Activated naive CD4-positive, alpha-beta T cell treated with anti-CD3 and anti-CD28 coated beads, Interleukin-2, amount 50 U/mL, for 16 hours (primary cell): ENCODE measurements at places on chromosomes 3 and 15.

- DNase-seq, result no peak
Observed at GRCh38 chr3:15974647-15975046, 176.9 kb upstream of the ANKRD28 start.

GRCh38 chr3:160125258-160125657, 100.0 kb upstream of the C3orf80 start:
- DNase-seq, result no peak

DNA sequence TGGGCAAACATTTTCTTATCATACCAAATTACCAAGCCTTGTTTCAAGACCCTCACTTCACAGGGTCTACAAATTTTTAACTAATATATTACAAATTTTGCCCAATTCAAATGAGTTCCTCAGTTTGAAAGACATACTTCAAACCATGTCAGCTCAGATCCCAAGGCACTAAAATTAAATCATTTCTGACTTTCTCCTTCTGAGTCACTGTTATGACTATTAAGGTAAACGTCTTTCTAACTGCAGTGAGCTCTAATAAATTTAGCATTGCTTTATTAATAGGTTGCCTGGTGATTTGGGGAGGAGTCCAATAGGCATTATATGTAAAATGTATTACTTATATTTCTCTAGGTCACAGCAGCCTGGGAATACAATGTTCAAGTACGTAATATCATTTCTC, 158.2 kb upstream of the ARHGEF26 start:
- no peak for DNase-seq

DNA sequence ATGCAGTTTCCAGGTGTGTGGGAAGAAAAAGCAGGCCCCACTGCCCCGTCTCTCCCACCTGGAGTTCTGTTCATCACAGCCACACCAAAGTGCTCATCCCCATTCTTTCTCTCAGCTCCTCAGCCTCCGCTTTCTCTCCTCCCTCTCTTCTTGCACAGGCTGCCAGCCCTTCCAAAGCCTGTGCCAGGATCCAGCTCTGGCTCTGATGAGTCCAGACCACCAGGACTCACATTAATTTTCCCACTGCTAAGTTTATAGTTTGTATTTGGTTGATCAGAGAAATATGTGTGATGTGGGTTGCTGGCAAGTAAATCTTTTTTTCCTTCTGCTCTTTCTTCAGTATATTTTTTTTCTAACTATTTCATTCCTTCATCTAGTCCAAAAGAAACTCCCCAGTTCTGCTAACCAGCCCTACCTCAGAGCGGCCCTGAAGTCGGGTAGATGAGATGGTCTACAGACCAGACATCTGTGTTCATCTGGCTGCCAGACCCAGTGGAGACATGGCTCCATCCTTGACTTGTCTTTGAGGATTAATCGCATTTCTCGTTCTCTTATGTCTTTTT, 49.8 kb downstream of the BOC start:
- no peak for DNase-seq

GRCh38 chr15:40782609-40783227, 12.9 kb downstream of the C15orf62 start:
- peak; percentile 81 for DNase-seq
